ENCODE measurements at places on chromosomes 4 and X.

- no peak for DNase-seq
Measured at GRCh38 chr4:39464886-39465501, 6.1 kb downstream of the LIAS start.

- no peak for DNase-seq
Measured at GRCh38 chr4:148664636-148665035, 222.4 kb upstream of the NR3C2 start.

DNA sequence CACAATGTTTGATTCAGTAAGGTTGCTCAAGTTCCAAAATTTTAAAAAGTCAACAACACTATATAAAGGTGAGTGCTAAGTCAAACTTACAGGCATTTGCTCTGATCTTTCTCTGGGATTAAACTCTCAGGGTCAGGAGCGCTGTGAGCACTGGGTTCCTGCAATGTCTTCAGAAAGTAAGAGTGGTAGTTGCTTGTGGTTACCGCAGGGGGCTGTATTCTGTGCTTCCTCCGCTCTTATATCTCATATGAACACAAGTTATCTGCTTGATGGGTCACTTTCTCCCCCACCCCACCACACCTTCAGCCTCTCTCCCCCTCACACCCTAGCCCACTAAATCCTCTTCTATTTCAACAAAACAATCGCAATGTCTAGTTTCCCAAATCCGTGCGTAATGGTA lies 116.4 kb upstream of the IGSF1 start:
- DNase-seq, result no peak

- DNase-seq, result no peak
Measured at GRCh38 chrX:131923614-131924250, 99.4 kb upstream of the STK26 start.

GRCh38 chr4:5128569-5128968 lies 77.3 kb downstream of the STK32B start:
- no peak for DNase-seq

GRCh38 chr4:8208565-8208964 lies 9.5 kb downstream of the SH3TC1 start:
- no peak for DNase-seq

DNA sequence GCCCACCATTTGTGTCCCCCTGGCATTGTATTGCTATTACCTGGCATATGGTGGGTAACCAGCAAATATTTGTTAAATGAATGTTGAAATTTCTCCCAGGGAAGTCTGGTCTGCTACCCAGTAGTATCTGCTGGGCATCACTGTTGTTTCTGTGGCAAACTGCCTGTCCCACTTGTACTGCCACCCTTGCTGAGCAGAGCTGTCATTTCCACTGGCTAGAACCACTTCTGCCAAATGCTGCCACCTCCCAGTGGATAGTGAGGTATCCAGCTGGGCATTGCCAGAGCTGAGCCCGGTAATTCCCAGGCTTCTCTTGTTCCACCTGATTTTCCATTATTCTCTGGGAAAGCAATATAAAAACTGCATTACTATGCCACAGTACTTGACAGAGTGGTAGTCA lies 186.7 kb upstream of the NOCT start:
- no peak for DNase-seq

DNA sequence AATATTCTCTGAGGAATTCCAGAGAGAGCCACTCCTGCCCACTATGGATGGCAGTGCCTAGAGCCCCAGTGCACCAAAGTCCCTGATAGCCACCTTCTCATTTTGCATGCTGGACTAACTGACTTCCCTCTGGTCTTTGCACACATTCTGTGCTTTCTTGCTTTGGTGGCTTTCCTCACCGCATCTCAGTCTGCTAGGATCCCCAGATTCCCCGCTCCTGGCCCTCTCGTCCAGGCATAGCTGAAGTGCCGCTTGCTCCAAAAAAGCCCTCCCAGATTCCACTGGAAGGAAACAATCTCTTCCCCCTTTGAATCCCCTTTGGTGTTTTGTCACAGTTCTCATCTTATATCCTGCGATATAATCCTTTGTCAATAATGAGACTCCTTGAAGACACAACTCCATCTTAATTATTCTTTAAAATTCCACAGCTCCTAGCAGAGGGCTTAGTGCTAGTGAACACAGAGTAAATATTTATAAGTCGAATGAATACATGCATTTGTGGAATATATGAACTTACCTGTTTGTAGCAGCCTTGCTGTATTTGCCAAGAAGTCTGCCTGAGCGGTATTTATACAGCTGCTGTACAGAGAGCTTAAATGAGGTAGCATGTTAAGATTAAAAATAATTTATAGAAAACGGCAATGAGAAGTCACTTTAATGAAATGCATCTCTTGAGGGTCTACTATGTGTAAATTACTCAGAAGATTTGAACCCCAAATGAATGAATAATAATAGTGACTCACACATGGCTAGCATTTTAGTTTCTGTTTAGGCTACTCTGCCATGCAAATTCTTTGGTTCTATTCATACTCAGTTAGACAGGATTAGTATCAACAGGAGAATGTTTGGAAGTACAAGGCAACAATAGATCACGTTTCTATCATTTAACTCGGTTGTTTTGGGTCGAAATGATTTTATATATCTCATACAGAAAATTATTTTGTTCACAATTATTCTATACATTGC lies 421.9 kb upstream of the TENM3 start:
- DNase-seq, result no peak

DNA sequence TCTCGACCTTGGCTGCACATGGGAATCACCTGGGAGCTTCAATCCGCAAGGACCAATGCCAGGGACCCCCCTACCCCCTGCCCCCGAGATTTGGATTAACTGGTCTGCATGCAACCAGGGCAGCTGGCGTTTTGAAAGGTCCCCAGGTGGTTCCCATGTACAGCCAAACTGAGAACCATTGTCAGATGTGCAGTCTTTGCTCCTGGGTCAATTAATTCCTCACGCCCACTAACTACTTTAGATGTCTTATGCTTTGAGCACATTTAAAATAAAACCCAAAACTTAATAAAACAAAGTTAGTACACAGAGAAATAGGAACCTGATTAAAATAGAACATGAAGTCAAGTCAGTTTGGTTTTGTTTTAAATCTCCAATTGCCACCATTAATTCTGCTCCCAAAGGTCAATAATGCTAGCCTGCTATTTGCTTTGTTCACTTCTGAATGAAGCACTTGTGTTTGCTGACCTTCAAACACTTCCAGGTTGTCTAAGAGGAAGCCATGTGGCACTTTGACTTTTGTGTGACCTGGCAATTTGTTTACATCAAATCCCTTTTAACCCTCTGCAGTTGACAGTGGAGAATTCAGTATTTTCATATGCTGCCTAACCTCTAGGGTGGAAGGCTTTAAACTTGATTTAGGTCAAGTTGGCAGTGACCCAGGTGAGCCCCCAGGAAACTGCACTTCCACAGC lies 27.2 kb upstream of the TMSB4X start:
- no peak for DNase-seq

- DNase-seq, result no peak
Measured at GRCh38 chr4:30619679-30620078, 100.5 kb upstream of the PCDH7 start.

DNA sequence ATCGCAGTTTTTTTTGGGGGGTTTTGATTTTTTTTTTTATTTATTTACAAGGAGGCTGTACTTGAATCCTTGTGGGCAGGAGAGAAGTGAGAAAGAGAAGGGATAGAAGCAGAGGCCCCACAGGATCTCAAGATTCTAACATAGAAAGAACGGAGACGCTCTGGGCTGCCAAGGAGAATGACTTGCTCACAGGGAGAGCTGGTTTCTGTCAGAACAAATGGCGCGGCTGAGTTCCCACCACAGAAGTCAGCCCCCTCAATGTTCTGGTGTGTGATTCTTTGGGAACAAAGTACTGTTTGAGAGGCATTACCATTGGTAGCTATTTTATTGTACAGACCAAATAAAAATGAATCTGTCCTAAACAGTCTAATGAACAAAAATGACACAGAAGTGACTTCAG lies 80.6 kb downstream of the ATXN3L start:
- no peak for DNase-seq

DNA sequence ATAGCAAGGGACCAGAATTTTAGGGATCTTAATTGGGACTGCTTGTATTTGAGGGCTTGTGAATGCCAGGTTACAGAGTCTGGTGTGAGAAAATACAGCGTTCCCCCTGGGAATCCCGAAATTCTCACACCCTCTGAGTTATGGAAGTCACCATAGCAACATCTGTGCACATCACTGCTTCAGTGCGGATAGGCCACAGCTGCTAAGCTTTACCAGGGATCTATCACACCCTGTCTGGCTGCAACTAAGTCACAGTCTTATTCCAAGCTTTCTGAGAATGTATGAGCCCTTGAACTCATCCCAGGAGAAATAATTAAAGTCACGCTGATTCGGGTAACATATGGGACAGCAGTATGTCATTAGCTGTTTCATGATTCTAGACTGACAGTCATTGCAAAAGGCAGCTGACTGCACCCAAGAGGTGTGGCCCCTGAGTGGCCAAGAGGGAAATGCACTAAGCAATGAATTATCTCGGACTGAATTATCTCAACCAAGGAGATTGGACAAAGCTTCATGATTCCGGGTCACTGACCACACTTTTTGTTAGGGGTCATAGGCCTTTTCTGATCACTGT lies 46.7 kb upstream of the BTC start:
- DNase-seq, result no peak

- no peak for DNase-seq
Measured at GRCh38 chr4:83783215-83783614, 247.3 kb downstream of the GPAT3 start.

DNA sequence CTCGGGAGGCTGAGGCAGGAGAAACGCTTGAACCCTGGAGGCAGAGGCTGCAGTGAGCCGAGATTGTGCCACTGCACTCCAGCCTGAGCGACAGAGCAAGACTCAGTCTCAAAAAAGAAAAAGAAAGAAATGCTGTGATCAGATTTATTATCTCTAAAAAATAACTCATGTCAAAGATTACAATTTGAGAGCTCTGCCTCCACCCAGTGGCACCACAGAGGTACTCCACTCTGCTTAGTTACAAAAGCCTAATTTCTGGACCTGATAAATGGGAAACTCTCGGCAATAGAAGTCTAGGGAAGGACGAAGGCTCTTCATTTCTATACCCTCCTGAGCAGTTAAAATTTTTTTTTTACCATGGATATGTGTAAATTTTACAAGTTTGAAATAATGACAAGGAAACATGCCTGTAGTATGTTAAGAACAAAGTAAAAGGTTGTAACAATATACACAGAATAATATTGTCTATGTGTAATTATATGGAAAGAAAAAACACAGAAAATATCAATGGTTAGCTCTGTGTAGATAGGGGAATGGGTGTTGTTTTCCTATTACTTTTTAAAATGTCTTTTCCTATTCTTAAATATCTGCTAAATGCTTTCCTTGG lies 149.8 kb downstream of the STIM2 start:
- peak; percentile 45 for DNase-seq

DNA sequence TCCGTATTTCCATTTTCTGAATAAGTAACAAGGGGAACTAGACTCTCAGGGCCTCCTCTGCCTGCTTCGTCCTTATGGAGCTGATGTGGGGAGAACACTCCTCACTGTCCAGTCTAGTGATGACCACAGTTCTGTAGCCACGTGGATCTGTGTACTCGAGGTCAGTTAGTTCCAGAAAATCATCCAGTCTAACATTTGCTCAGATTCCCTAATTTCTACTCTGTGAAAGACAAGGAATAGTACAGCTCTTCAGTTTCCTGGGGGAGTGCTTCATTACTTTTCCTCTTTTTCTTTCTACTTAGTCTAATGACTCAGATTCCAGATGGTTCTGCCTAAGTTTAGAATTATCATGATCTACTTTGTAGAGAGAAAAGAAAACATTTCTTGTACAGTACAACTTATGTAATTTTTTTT lies 82.6 kb downstream of the SORBS2 start:
- DNase-seq, result no peak

DNA sequence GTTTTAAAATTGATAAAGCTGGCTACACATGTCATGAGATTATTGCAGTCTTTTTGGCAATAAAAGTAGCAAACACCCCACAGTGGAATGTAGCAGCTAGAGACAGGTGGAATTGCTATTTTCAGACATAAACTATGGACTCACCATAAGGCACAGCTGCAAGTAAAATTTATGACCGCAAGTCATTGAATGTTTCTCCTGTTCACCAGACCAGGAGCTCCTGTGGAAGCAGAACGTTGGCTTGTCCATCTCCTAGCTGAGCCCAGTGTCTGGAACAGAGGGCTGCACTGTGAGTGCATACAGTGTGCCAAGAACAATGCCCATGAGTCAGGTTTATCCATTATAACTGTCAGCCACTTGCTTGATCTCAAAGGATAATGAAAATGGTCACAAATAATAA lies 538.2 kb downstream of the INPP4B start:
- DNase-seq, result no peak

DNA sequence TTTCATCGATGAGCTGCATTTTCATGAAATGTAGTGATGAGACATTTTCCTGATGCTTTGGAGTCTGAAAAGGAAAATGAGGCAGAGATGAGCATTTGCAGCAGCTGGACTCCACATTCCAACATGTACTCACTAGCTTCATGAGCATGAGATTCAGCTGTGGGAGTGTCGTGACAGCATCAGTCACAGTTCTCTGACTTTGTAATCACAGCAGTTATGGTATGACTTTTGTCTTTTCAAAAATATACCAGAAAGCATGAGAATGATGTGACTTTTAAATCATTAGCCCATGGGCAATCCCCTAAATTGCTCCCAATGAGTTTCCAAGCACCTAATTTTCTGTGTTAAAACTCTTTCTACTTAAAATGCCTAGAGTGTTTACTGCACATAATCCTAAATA lies 18.3 kb upstream of the MSL3 start:
- no peak for DNase-seq

GRCh38 chrX:49610718-49611310 lies 12.0 kb downstream of the GAGE1 start:
- DNase-seq, result no peak

DNA sequence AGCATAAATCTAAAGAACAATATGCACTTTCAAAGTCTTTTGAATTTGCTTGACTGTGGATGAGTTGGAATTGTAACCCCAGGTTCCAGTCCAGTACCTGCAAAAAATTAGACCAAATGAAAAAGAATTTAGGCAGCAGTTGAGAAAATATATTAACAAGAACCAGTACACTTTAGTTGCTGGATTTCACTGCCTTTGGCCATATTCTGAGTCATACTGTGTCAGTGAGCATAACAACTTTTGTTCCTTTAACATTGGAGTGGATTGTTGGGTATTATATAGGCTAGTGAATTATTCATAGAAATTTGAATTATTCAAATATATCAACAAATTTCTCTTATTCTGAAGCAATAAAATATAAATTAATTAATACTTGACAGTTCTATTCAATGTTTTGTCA lies 101.5 kb upstream of the SMAD1 start:
- no peak for DNase-seq

DNA sequence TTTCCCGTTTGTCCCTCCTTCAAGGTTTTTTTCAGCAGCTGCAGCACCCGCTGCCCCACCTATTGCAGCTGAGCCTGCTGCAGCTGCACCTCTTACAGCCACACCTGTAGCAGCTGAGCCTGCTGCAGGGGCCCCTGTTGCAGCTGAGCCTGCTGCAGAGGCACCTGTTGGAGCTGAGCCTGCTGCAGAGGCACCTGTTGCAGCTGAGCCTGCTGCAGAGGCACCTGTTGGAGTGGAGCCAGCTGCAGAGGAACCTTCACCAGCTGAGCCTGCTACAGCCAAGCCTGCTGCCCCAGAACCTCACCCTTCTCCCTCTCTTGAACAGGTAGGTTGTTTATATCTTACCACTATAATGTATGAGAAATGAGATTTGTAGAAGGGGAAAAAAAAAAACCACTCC lies 4.5 kb downstream of the PRR27 start:
- peak; percentile 17 for DNase-seq
